ENCODE measurements at places on chromosomes 7 and 10.

- DNase-seq: no peak
These were observed 166.2 kb downstream of the EXOC4 start for GRCh38 chr7:133419041-133419440.

- DNase-seq: no peak
These were observed 79.1 kb downstream of the XRCC2 start for GRCh38 chr7:152596824-152597223.

DNA sequence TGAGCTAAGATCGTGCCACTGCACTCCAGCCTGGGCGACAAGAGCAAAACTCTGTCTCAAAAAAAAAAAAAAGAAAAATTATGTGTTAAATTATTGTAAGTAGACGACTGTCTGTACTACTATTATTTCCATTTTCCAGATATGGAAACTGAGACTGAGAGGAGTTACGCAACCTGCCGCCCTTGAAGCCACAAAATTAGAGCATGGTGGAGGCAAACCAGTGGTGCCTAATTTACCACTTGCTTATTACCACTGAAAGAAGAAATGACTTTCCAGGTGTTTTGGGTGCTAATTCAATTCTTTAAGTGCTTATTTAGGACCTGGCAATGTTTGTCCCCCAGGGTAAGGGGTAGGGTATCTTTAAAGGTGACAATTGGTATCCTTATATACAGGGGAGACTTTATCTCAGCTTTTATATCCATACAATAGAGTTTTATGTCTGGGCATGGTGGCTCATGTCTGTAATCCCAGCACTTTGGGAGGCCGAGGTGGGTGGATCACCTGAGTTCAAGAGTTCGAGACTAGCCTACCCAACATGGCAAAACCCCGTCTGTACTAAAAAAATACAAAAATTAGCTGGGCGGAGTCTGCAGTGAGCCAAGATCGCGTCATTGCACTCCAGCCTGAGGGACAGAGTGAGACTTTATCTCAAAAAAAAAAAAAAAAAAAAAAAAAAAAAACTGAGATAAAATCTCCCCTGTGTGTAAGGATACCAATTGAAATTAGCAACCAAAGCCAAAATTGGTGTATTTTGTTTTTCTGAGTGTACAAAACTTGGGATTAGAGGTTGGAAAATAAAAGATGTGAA is 16.6 kb upstream of the CAMK1D start:
- DNase-seq: peak; percentile 45

DNA sequence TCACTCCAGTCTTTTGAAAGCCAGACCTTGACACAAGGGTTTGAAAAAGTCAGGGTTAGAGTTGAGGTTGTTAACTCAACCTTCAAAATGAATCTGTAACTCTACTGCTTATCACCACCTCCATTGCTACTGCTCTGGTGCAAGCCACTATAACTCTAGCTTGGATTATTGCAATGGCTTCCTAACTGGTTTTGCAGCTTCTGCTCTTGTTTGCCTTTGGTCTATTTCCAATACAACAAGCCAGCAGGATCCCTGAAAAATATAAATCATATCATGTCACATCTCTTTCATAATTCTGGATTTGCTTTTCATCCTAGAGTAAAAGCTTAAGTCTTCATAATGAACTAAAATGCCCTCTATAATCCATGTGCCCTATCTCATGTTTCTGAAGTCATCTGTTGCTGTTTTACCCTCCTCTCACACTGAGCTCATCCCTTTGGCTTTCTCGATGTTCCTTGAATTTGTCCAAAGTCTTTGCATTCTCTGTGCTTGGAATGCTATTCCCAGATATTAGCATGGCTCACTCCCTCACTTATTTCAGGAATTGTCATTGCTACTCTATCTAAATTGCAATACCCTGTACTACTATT is 10.9 kb downstream of the TAS2R60 start:
- DNase-seq: no peak

- DNase-seq: no peak
These were observed 335.9 kb downstream of the XPNPEP1 start for GRCh38 chr10:109587366-109587765.

- peak; percentile 34 for DNase-seq
These were observed 47.9 kb upstream of the NPFFR1 start for GRCh38 chr10:70331486-70332268.

DNA sequence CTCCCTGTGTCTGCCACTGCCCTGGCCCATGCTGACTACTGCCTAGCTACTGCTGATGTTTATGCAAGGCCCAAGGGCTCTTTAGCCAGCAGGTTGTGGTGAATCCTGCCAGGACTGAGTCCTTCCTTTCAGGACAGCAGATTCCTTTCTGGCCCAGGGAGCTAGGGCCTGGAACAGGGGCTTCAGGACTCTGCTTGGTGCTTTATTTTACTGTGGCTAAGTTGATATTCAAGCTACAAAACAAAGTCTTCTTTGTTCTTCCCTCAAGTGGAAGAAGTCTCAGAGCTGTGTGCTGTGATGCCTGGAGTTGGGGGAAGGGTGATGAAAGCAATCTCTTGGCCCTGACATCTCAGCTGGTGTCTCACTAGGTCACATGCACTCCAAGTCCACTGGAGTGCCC is 66.2 kb upstream of the NME8 start:
- no peak for DNase-seq

GRCh38 chr10:113339121-113339520 is 213.7 kb upstream of the HABP2 start:
- no peak for DNase-seq
